T1000 (cell line): ENCODE measurements at places on chromosomes 4 and X.

DNA sequence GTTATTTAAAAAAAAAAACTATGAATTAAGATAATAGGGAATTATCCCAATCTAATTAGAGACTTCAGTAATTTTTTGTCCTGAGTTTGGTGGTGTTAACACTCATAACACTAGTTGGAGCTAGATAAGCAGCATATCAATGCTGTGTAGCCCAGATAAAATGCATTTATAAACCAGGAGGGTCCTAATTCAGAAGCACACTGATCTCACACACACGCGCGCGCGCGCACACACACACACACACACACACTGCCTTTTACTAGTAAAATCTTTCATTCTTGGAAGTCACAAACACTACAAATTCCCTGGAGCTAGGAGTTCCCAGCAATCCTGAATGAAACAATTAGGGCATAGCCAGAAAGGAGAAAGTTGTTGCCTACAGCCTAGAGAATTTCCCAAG is 3.2 kb downstream of the UNC5C start:
- DNase-seq: no peak

GRCh38 chr4:189341881-189342280 is 598.8 kb upstream of the FRG1 start:
- DNase-seq: no peak

DNA sequence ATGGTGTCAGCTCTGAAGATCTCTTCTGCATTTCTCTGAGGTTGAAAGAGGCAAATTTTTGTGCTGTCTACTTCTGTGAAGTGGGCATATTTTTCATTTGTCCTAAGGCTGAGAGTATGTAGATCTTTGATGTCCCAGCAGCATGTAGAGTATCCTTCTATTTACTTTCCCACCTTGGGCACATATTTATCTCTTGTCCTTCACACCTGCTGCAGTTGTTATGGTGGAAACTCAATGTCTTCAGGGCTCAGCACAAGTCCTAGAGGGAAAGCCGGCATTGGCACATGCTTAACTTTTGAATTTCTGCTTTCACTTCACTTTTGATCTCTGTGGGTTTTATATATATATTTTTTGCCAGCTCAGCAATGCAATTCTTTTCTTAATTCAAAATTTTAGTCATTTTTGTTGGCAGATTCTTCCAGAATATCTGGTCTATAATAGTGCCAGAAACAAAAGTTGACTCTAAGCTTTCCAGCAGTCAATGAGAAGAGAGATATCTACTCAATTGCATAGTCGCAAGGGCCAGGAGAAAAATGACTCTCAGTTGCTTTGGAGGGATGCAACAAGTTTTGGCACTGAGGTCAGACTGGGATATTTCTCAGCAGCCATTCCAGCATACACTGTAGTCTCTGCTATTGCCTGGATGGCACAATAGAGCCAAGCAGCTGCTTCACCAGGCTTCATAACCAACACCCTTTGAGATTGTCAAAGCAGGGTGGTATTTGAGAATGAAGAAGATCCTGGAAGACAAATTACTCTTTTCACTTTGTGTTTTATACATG is 127.8 kb upstream of the FAT1 start:
- DNase-seq: no peak

GRCh38 chr4:23577398-23577797 is 312.4 kb downstream of the PPARGC1A start:
- no peak for DNase-seq

- no peak for DNase-seq
Observed at GRCh38 chr4:3825530-3825929, 59.3 kb downstream of the ADRA2C start.

GRCh38 chr4:106104276-106104675 is 209.0 kb downstream of the NPNT start:
- DNase-seq: no peak

DNA sequence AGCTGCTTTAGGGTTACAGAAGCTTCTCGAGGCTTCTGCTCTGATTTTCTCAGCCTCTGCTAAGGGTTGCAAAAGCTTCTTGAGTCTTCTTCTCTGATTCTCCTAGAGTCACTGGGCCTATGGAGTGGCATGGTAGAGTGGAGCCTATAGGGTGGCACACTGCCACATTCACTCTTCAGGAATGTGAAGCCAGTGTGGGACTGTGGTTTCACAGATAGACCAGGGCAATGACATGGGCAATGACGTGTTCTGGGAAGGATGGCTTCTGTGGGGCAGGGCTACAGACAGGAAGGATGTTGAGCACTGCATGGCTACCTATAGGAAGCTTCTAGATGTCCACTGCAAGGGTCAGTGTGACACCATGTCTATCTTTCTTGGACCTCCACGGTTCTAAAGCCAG is 11.0 kb upstream of the MAMLD1 start:
- peak; percentile 7 for DNase-seq

DNA sequence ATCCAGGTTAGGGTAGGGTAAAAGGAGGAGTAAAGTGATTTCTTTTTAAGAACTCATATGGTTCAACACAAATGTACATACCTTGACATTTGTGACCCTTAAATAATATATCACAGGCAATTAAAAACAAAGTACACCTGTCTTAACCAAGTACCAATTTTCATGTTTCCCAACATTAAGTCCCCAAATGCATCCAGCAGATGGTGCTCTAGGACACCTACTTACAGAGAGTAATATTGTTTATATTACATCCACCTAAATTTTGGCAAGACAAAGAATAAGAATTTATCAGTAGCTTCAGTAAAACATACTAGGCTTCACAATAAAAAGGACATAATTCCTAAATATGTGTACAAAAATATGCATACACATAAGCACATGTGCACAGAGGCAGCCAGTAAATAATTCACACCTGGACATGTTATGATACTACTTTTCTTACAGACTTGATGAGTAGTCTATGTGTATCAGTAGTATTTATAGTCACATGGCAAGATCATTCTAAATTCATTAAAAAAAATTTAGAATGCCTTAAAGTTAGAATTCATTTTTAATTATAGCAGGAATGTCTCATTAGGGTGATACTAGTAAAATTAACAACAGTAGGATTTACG is 219.7 kb downstream of the DCLK2 start:
- no peak for DNase-seq

DNA sequence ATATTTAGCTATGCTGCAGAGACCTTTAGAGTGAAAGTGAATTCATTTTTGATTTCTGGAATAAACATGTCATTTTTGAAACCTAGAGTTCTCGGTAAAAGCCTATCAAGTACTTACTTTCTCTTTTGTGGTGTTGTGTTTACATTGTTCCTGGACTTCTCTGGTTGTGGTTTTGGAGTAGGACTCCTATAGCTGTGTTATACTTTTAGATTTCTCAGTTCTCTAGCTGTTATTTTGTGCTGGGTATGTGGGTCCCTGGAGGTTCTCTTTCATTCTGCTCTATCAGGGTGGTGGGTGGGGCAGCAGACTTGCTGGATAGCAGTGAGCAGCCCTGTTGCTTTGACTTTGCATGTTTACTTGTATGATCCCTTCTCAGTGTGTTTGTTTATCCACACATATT is 25.6 kb upstream of the MSMO1 start:
- no peak for DNase-seq

DNA sequence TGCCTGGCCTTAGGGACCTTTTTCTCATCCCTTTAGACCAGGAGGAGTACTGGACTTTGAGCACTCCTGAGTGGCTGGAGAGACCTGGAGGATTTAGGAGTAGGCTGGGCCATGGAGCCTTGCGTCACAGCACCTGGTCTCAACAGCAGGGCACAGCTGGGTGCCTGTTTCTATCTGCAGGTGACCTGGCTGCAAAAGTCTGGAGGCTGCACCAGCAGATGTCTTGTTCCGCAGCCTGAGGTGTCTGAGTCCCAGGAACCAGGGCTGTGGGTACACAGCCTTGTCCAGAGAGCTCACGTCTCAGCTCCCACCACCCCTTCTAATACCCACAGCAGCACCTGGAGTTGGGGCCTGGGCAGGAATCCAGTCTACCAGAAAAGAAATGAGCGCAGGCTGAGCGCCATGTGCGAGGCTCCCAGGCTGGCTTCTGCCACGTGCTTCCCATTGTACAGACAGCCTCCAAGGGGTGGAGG is 5.0 kb upstream of the NSD2 start:
- no peak for DNase-seq

DNA sequence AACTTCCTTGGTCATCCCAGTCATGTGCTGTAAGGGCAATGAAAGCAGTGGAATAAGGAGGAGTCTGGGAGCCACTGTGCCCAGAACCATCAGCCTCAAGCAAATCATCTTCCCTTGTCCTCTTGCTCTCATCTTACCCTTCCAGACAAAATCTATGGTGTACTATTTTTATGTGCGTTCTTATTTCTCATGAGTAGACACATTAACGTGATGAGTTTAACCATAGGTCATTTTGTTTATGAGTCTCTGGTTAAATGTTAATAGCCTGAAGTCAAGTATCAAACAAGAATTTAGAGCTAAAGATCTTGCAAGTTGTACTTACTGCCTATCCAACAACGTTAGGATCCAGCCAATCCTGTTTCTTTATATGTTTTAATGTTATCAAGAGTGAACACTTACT is 495.3 kb downstream of the SPRY1 start:
- no peak for DNase-seq

DNA sequence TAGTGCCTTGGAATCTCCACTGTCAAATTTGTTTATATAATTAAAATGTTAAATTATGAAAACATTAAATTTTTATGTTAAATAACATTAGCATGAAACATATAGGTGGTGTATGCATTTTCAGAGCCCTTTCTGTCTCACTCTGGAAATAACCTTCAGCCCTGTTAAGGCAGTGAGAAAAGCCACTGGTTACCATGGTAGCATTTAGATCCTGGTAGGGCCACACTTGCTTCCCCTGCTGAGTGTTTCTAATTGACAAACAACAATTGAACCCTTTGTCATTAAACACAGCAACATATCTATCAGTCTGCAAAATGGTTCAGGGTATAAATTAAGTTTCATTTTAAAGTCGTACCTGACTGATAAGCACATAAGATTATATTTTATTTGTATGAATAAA is 63.5 kb downstream of the PDK3 start:
- DNase-seq: no peak

DNA sequence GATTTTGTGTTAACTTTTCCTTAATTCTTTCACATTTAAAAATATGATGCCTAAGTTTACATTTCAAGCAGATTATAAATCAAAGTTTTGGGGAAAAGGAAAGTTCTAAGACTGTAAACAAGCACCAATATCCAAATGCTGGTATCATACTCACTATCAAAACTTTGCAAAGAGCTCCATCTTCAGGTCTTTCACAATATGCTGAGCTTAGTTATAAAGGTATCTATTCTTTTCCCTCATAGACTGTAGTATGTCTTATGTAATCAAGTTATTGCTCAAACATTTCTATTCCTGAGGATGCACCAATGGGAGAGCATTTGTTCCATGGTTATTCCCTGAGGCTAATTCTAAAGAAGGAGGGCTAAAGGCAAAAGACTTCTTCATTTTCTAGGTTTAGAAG is 207.9 kb upstream of the FAM241A start:
- DNase-seq: no peak

- DNase-seq: no peak
Observed at GRCh38 chr4:163391756-163392155, 48.1 kb downstream of the NPY5R start.
